Left cardiac atrium (tissue), 4 donors: ENCODE measurements at places on chromosomes 16 and 17. TPM values are rescaled to one million over a fixed set of nuclear protein-coding genes. Genes with fewer than 3 reads are reported as not detected.

DDX19B gene
- 21.8 TPM for total RNA-seq

ANKRD40CL gene
- total RNA-seq: not detected

WNT3 gene
- total RNA-seq: 2.1 TPM

FTSJ3 gene
- 38.1 TPM for total RNA-seq

MYO1C gene
- total RNA-seq: 184 TPM

SBK1 gene
- 1.3 TPM for total RNA-seq

DNAAF1 gene
- total RNA-seq: not detected

RAB37 gene
- 0.58 TPM for total RNA-seq

DNA sequence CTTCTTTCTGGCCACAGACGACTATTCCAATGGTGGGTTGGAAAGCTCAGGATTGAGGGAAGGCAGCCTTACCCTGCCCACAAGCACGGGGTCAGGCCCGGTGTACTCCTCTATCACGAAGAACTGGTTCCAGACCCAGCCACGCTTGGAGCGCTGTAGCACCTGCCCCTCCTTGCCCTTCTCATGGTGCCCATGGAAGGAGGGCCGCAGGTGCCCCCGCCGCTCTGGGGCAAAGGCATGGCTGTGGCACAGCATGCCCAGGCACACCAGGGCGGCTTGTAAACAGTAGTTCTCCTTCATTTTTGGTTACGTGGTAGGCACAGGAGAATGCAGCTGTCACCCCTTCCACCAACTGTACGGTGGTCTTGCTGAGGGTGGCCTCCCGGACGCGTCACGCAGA, 117.3 kb downstream of the CDH11 start:
- no peak for DNase-seq

GRCh38 chr16:85316321-85316919, 204.1 kb upstream of the CIBAR2 start:
- peak; percentile 72 for DNase-seq

DNA sequence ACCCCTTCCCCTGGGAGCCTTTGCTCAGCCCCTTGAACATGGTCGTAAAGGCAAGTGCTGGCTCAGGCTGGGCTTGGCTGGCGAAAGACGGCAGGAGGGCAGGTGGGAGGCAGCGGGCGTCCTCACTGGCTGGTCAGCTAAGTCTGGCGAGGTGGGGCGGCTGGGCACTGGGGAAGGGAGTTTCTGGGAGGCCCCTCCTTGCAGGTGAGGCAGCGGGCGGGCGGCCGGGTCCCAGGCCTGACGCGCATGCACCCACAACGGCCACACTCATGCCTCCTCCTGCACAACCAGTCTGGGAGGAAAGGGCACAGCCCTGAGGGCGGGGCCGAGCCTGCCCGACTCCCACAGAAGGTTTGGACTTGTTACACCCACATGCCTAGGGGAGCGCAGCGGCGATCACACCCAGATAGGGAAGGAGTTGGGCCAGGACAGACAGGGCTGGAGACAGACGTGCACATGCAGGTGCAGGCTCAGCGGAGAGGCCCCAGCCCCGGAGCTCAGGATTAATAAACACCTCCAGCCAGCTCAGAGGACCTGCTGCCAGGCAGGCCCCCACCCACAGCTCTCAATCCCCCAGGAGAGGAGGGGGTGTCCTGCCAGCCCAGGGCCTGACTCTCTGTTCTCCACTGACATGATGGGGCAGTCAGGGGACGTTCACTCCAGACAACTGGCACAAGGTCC, at the start of gene EVPL:
TSS of gene EVPL (minus strand) at position 148 of the 681 bp plus-strand sequence. CDS start at position 40, 108 bp downstream.
- DNase-seq: no peak

- no peak for DNase-seq
Measured at GRCh38 chr17:3885970-3886369, 6.9 kb downstream of the CAMKK1 start.

DNA sequence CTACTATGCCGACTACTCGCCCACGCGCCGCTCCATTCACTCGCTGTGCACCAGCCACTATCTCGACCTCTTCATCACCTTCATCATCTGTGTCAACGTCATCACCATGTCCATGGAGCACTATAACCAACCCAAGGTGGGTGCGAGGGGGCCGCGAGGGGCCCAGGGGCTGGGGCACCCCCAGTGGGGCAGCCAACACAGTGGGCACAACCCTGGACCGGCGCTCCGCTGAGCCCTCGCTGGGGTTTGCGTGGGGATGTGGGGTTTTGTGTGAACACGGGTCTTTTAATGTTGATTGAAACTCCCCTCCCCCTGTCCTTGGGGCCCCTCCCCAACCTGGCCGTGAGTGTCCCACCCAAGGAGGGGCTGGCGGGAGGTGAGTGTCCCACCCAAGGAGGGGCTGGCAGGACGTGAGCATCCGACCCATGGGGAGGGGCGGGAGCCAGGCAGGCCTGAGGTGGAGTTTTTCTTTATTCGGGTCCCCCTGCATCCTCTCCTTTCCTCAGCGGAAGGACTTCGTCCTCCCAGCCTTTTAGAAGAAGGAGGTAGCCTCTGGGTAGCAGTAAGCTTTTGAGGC, 11.2 kb downstream of the TPSG1 start:
- no peak for DNase-seq

GRCh38 chr17:40666331-40666730, 1.4 kb upstream of the KRT222 start:
- no peak for DNase-seq

DNA sequence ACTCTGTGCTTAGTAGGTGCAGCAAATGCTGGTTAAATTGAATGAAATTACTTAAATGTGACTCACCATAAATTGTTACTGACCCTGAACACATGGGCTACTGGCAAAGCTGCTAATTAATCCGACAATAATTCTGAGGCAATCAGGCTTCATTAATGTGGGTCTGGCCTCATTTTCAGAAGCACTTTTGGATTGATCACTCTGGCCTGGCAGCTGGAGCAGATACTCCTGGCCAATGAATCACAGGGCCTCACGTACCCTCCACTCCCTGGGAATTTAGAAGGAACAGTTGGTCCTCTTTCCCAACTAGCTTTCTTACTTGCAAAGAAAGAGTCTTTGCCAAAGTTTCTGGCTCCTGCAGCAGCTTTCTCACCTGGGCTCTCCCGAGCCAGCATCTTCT, 162.0 kb upstream of the ZKSCAN2 start:
- no peak for DNase-seq

GRCh38 chr16:1832838-1833454, 5.9 kb downstream of the FAHD1 start:
- DNase-seq: no peak

DNA sequence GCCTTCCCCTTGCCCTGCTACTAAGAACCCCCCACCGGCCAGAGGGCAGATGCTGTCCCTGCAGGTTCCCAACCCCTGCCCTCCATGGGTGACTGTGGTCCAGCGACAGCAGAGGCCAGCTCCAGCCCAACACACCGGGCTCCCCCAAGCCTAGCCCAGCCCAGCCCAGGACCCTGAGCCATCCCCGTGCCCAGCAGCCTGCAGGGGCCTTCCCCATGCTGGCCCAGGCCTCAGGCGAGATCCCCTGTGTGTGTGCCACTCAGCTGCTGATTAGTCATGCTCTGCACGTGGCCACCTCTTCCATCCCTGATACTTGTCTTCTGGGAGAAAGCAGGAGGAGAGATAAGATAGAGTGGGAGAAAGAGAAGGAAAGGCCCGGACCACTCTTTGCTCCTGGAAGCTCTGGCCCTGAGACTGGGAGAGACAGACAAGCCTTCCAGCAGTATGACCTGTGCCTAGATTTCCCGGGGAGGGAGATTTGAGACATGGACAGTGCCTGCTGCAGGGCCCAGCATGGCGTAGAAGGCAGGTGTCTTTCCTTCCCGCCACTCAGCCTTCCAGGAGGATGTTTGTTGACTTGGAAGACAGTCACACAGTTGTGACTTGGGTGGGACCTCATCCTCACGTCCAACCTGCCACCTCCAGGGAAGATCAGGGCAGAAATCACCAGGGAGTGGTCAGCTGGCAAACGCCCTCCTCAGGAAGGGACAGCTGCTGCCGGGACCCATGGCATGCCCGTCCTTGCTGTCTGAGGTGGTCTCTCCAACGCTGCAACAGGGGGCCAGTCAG, 41.3 kb upstream of the RASD1 start:
- peak; percentile 17 for DNase-seq

DNA sequence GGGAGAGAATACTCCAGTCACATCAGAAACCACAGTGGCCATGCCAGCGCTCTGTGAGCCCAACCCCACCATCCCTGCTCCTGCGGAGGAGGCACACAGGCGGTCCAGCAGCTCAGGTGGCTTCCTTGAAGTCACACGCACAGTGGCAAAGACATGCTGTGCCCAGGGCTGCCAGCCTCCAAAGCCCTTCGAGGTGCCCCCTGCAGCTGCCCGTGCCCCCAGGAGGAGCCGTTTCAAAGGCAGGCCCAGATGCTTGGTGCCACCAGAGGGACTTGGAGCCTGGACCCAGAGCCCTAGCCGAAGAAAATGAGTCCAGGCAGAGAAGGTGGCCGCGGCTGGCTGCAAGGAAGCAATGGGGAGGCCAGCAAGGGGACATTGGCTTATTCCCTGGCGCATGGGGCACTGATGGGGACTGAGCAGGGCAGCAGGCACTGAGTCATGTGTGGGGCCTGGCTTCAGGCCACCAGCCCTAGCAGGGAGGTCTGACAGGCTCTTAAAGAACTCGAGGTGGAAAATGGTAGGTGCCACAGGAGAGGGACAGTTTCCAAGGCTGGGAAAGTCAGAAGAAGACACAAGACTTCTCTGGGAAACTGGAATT, 17.2 kb upstream of the CACNG1 start:
- DNase-seq: peak; percentile 37

DNA sequence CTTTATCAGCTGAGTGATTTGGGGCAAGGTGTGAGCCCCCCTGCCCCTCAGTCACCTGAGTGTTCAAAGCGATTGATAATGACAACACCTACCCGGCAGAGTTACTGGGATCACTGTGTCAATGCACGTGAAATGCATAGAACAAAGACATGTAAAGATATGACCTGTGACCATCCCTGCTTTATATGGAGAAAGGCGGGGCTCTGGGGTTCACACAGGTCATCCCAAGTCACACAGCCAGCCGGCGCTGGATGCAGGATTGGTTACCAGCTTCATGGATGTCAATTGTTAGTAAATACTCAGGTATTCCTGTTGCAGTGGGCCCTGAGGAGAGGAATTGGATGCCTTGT, 64.4 kb downstream of the CRISPLD2 start:
- DNase-seq: no peak

DNA sequence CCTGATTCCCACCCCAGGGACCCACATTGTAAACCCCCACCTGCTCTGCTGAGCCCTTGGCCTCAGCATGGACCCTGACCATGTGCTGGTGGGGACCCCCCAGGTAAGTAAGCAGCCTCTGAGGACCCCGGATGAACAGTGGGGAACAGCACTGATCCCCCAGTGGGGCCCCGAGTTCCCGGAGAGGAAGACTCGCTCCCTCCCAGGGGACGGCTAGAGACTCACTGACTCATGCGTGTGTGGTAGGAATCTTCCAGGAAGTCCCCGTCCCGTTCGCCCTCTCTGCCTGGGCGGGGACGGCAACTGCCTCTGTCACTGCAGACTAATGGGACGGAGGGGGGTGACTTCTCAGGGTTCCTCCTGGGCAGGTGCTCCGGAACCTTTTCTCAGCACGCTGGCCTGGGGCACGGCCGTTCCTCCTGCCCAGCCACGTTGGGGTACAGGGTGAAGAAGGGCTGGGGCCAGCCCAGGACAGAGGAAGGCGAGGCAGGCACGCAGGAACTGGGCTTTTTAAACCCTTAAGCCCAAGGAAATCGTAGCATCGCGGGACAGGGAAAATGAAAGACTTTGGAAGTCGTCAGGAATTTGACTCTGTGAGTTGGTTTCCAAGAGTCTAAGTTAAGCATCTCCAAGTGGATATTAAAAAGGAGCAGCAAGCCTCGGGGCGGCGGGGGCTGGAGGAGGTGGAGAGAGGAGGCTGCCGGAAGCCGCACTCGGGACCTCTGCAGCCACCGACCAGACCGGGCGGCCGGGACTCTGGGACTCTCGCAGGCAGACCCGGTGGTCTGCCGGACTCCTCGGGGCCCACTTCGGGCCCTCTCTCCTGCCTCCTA, 178.7 kb downstream of the SEC14L1 start:
- peak; percentile 90 for DNase-seq

DNA sequence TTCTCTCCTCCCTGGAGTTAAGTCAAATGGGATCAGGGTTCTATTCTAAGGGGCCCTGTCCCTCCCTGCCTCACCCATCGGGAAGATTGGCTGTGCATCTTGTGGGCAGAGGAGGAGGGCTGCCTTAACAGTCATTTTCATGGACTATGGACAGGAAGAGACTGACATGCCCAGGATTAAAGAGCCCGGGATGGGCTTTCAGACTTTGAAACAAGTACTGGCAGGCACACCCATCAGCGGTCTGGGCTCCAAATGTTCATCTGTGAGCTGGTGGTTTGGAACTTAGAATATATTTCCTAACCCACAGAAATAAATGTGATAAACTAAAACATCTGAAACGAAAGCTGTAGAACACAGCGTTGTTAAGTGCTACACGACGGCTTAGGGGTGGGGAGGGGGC, 6.5 kb downstream of the SLC6A4 start:
- no peak for DNase-seq

GRCh38 chr17:70030371-70030770, 44.7 kb upstream of the KCNJ16 start:
- DNase-seq: no peak

DNA sequence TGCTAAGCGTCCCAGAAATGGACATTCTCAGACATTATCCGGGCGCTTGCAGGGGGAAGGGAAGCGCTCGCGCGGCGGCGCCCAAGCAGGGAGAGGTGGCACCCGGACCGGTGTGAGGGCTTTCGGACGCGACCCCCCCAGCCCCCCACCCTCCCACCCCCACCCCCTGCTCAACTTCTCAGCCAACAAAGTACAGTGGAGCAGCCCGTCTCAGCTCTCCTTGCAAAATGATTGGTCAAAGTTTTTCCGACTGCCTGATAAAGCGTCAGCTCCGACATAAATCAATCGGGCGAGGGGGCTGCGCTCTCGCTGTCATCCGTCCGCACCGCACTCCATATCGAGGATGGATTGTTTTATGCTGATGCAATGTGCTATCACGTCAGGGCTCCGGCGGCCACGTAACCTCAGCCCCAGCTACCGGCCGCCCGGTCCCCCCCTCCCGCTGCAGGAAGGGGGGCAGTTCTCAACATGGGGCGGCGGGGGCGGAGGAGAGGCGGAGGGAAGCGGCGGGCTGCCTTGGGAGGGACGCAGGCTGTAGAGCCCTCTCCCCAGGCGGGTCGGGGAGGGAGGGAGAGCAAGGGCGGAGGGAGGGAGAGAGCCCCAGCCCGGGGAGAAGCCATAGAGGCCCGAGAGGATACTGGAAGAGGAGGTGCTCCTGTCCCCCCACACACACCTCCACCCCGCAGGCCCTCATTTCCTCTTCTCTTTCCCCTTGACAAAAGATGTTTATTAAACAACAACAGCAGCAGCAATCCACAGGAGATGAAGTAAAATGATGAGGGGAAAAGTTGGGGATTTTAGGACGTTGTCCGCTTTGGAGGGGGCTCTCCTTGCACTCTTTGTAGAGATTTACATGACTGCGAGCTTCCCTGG, at the start of gene HOXB9:
TSS of gene HOXB9 (minus strand) at position 114 of the 873 bp plus-strand sequence. CDS start at position 25, 89 bp downstream.
- DNase-seq: no peak

- no peak for DNase-seq
Measured at GRCh38 chr16:70565053-70565452, 41.4 kb downstream of the SF3B3 start.

DNA sequence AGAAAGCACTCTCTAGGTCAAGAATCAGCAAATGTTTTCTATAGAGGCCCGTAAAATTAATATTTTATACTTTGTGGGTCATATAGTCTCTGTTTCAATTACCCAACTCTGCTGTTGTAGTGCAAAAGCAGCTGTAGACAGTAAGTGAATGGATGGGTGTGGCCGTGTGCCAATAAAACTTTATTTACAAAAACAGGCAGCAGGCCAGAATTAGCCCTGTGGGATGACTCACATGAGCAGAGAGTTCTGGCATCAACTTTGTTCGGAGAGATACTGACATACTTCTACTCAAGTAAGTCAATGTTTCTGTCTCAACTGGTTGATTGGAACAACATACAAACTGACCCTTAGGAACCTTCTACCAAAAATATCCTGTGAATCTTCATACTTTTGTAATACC, 616.2 kb downstream of the MAF start:
- DNase-seq: no peak
